Naive B cell (primary cell): ENCODE measurements at places on chromosomes 16 and 17. TPM values are rescaled to one million over a fixed set of nuclear protein-coding genes. Genes with fewer than 3 reads are reported as not detected.

Gene TMIGD1
- not detected for polyA plus RNA-seq

Gene LYRM1
- polyA plus RNA-seq: 50.8 TPM

Gene LDHD
- not detected for polyA plus RNA-seq

Gene MARVELD3
- not detected for polyA plus RNA-seq

Gene SOX15
- not detected for polyA plus RNA-seq

Gene CENPN
- polyA plus RNA-seq: 4.2 TPM

Gene GAS2L2
- not detected for polyA plus RNA-seq

Gene SHCBP1
- 0.79 TPM for polyA plus RNA-seq

Gene SLC35G6
- not detected for polyA plus RNA-seq

Gene NPIPB5
- 13.7 TPM for polyA plus RNA-seq

Gene ITGAD
- not detected for polyA plus RNA-seq

Gene CD7
- 0.50 TPM for polyA plus RNA-seq

Gene CSH1
- not detected for polyA plus RNA-seq

Gene CLEC3A
- not detected for polyA plus RNA-seq

Gene OR1F1
- polyA plus RNA-seq: not detected

Gene PRSS8
- not detected for polyA plus RNA-seq
